NCI-H1105 treated with DMSO at 0.1 percent for 48 hours (cell line): ENCODE measurements at places on chromosomes 12 and 14.

GRCh38 chr12:104680070-104680469, 223.3 kb downstream of the CHST11 start:
- peak; percentile 25 for DNase-seq

DNA sequence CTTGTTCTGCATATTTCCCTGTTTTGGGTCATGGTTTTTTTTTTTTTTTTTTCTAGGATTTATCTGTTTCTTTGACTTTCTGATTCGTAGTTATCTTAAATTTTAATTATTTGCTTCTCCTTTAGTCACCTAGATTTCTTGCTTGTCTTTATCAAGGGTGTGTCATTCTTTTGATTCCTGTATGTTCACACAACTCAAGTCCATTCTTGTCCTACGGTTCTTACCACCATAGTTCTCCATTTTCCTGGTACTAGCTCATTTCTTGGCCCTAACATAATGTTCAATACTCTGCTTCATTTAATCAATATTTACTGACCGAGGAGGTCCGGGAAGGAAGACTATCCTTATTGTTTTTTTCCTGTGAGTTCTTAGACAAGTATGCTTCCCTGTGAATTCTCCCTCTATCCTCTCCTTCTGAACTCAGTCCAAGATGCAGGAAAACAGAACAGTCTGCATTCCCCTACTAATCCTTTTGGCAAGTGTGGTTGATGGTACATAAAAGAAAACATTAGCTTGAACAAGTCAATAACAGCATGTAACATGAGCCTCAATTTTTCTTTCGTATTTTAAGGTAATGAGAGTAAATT, 1346.4 kb upstream of the SEL1L start:
- DNase-seq, result no peak

- peak; percentile 42 for DNase-seq
Measured at GRCh38 chr12:5200278-5201087, 156.8 kb downstream of the KCNA5 start.

DNA sequence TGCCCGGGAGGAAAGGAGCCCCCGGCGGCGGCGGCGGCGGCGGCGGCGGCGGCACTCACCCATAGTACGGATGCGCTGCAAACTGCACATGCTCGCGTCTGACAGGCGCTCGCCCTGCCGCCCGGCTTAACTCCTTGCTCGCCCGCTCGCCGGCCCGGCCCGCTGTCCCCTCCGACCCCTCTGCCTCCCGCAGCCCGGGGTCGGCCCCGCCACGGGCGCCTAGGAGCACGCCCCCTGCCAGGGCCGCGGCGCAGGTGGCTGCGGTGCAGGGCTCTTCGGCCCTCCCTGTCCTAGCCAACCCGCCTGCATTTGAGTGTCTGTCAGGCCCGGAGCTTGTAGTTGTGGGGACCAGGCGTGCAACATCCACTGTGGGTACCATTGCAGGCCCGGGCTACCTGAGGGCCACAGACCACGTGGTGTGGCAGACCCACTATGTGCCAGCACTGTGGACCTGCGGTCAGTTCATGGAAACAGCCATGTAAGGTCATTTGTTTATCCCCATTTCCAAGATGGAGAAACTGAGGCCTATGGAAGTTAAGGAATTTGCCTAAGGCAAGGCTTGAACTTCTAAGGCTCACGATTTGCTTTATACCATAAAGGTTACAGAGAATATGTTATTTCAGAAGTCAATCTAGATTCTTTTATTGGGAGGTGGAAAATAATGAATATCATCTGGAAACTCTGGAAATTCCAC, 17.6 kb upstream of the PLEKHH1 start:
- DNase-seq, result peak; percentile 18

DNA sequence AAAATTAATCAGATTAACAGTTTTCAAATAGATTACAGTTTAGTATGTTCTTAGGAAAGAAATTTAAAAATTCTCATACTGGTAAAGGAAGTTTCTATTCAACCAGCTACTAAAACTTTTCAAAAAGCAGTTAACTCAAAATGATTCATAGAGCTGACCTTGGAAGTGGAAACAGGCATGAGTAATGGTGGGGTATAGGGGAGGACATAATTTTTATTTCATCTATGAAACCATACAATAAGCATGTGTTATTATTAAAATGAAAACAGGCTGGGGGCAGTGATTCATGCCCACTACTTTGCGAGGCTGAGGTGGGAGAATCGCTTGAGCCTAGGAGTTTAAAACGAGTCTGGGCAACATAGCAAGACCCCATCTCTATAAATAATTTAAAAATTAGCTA, 73.0 kb downstream of the DNAI7 start:
- no peak for DNase-seq

DNA sequence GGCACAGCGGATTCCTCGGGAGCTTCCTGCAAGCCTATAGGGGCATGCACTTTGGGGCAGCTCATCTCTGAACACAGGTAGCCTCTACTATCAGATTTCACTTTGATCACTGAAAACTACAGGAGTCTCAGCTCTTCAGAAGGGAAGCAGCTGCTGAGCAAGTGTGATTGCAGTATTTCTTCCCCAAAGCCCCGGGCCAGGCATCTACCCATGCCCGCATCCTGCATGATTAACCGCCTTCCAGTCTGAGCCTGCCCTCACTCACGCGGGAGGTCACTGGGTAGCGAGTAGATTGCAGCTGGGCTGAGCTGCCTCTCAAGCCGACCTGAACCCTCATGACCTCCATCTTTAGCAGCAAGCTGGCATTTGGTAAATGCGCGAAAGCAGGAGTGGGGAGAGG, 334.7 kb downstream of the DPF3 start:
- no peak for DNase-seq

GRCh38 chr14:70558356-70558755, 23.6 kb upstream of the ADAM20 start:
- DNase-seq, result no peak

GRCh38 chr14:74562515-74563232, 49.4 kb downstream of the LTBP2 start:
- DNase-seq, result no peak

- no peak for DNase-seq
Measured at GRCh38 chr14:71824816-71825215, 107.4 kb upstream of the RGS6 start.

DNA sequence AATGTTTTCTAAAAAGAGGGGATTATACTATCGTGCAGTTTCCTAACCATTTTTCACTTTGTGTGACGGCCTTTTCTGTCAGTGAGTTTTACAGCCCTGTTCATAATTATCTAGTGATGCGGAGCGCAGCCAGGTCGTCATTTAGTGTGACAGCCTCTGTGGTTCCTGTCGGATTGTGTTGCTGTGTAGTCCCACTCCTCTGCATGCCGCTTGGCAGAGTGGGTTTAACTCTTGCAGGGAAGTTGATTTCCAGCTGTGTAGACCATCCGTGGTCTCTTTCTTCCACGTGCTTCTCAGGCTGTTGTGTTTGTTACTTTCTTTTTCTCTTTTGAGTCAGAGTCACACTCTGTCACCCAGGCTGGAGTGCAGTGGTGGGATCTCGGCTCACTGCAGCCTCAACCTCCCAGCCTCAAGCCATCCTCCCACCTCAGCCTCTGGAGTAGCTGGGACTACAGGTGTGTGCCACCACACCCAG, 8.6 kb downstream of the RAN start:
- no peak for DNase-seq

DNA sequence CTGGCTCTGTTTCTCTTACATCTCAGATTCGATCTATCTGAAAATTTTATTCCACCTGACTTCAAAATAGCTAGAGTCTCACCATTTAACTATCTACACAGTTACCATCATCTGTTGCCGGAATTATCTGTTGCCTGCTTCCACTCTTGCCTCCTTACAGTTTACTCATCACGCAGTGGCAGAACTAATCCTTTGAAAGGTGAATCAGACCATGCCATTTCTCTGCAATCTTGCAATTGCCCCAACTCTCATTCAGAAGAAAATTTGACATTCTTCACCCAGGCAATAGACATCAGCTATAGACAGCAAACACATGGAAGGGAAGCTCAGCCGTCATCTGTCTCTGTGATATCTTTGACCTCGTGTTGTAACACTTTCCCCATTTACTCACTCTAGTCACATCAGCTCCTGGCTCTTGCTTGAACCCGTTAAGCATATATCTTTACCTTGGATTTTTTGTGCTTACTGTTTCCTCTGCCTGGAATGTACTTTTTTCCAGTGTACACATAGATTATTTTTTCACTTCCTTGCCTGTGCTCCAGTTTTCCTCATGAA, 85.5 kb downstream of the PDE3A start:
- no peak for DNase-seq

DNA sequence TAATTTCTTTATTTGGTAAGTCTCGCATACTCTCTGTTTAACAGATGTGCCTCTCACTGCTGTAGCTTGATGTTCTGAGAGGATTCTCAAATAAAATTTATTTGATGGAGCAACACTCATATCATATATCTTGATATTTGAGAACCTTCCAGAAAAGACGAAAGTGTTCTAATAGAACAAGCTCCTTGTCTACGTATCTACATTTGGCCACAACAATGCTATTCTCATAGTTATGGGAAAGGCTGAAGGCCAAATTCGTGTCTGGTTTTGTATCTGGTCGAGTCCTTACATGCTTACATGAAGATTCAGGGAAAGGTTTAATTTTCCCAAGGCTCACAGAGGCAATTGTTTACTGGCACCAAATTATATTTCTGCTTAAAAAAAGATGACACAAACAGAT, 186.7 kb upstream of the SLC38A2 start:
- no peak for DNase-seq

GRCh38 chr12:26402648-26403047, 207.3 kb downstream of the SSPN start:
- peak; percentile 57 for DNase-seq

DNA sequence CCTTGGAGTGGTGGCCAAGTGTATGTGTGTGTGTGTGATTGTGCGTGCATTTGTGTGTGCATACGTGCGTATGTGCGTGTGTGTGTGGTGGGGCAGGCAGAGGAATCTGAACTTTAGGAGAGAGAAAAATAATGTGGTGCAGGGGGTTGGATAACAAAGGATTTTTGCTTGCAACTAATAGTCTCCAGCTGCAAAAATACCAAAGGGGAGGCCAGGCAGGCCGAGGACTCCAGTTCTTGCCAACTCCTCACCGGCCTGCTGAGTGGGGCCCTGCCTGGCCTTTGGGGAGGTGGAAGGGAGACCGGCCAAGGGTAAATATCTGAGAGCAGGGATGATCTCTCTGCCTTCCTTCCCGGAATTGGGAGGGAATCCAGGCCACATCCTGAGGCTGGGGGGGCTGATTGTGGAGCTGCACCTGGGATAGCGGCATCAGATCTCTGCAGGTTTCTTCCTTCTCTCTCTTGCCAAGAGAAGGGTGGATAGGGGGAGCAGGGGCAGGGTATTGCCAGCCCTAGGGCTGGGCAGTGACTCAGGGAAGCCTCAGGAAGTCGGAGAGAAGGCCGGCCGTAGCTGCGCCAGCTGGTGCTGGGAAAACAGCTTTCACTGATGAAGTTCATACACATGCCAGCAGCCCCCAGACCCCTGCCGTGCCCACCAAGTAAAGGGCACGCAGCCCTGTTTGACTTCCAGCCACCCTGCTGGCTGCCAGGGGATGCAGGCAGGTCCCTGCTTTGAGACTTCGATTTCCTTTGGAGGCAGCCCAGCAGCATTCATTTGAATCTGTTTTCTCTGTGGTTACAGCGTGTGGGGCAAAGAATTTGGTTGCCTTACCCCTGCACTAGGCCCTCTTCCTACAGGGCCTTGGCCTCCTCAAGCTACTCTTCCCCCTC, 4.6 kb upstream of the LRP1-AS start:
- no peak for DNase-seq

DNA sequence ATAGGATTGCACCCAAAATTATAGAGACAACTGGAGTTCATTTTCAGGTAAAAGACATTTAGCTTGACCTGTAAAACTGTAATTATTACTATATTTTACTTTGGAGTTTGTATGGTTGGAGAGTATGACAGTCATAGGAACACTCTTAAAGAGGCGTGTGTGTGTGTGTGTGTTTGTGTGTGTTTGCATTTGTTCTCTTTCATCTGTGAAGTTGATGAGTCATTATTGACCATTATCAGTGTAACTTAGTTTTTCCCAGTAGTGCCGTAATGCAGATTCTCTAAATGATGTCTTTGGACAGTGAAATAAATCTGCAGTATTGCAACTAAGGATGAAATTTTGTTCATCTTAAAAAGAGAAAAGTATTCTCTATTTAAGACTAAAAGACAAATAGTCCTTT, 13.0 kb downstream of the WASHC4 start:
- DNase-seq, result no peak
